ENCODE measurements at places on chromosomes 7 and 10.

- no peak overlapping the region for H3K4me3 ChIP-seq
- no peak overlapping the region for H3K27ac ChIP-seq
- no peaks in the 10 kb centered on the region for H3K27me3 ChIP-seq
- H3K4me1 ChIP-seq = peaks cover 16% of the 10 kb centered on the region
- DNase-seq = no peak
Observed at GRCh38 chr10:31908157-31908556, 20.5 kb downstream of the ARHGAP12 start.

GRCh38 chr7:142864980-142865747, 10.3 kb downstream of the EPHB6 start:
- H3K4me3 ChIP-seq = no peak overlapping the region
- peaks cover 41% of the 10 kb centered on the region for H3K4me1 ChIP-seq
- no peak for DNase-seq
- H3K27me3 ChIP-seq = no peaks in the 10 kb centered on the region
- no peaks in the 10 kb centered on the region for H3K36me3 ChIP-seq

GRCh38 chr10:1034758-1035157, 9.1 kb upstream of the IDI2 start:
- H3K27me3 ChIP-seq = no peaks in the 10 kb centered on the region
- H3K4me1 ChIP-seq = 0 out of 2 replicates have a peak, but pooled peaks cover 7% of the 10 kb centered on the region
- H3K27ac ChIP-seq = no peak overlapping the region
- no peak for DNase-seq
- H3K4me3 ChIP-seq = no peak overlapping the region

- H3K27ac ChIP-seq = no peak overlapping the region
- H3K36me3 ChIP-seq = peaks cover 5% of the 10 kb centered on the region
- H3K4me1 ChIP-seq = peaks cover 44% of the 10 kb centered on the region
- peaks cover 29% of the 10 kb centered on the region for H3K27me3 ChIP-seq
- H3K4me3 ChIP-seq = no peak overlapping the region
Observed at GRCh38 chr7:49766966-49767365, 6.5 kb upstream of the VWC2 start.

DNA sequence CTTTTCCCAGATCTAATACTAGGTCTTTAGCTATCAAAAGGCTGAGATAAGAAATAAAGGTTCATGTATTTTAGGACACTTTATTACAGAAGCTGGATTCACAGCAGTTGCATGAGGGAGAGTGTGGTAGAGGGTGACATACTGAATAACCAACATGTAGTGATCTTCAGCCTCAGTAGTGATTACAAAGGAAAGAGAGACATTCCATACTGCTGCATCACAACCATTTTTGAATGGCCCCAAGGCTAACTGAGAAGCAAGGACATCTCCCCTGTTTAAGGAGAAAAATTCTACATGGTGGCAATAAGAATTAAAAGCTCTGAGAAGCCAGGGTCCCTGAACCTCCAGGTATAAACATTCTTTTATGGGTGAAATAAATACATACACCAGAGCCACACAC, 35.3 kb downstream of the COG5 start:
- no peaks in the 10 kb centered on the region for H3K27me3 ChIP-seq
- no peak overlapping the region for H3K27ac ChIP-seq
- peaks cover 19% of the 10 kb centered on the region for H3K4me1 ChIP-seq
- H3K4me3 ChIP-seq = no peak overlapping the region

- peaks cover 5% of the 10 kb centered on the region for H3K36me3 ChIP-seq
- H3K4me3 ChIP-seq = peak overlapping the region; percentile 68
- peaks cover 36% of the 10 kb centered on the region for H3K27me3 ChIP-seq
- no peak overlapping the region for H3K27ac ChIP-seq
- 0 out of 2 replicates have a peak, but pooled peaks cover 2% of the 10 kb centered on the region for H3K4me1 ChIP-seq
- peak; percentile 60 for DNase-seq
Observed at GRCh38 chr10:75294866-75295701, 59.3 kb upstream of the COMTD1 start.

GRCh38 chr7:123655614-123656013, at the start of gene LMOD2:
Gene LMOD2, plus strand, starts transcription at chr7:123655866. Its CDS starts 98 bp downstream, at chr7:123655964.
- no peak within 1 kb of the TSS for H3K27ac ChIP-seq
- H3K4me1 ChIP-seq = peaks cover 7% of the 10 kb centered on the region
- DNase-seq = no peak
- H3K4me3 ChIP-seq = no peak within 1 kb of the TSS
- no peaks in the 10 kb centered on the region for H3K27me3 ChIP-seq
- no peaks in the 10 kb centered on the region for H3K36me3 ChIP-seq

GRCh38 chr10:18005781-18006456, 54.2 kb downstream of the SLC39A12 start:
- H3K27me3 ChIP-seq = peaks cover 6% of the 10 kb centered on the region
- no peak for DNase-seq

GRCh38 chr7:82690929-82691328, 247.4 kb upstream of the CACNA2D1 start:
- peak; percentile 25 for DNase-seq
- H3K4me3 ChIP-seq = no peak overlapping the region
- H3K27me3 ChIP-seq = no peaks in the 10 kb centered on the region

- no peak for DNase-seq
- H3K36me3 ChIP-seq = no peaks in the 10 kb centered on the region
- no peaks in the 10 kb centered on the region for H3K27me3 ChIP-seq
- no peak overlapping the region for H3K4me3 ChIP-seq
- no peak overlapping the region for H3K27ac ChIP-seq
Observed at GRCh38 chr7:47147213-47147631, 434.7 kb downstream of the TNS3 start.

GRCh38 chr7:100957832-100958421, 8.6 kb downstream of the MUC3A start:
- peaks cover 3% of the 10 kb centered on the region for H3K27me3 ChIP-seq
- H3K27ac ChIP-seq = no peak overlapping the region
- DNase-seq = no peak
- H3K4me3 ChIP-seq = no peak overlapping the region
- no peaks in the 10 kb centered on the region for H3K36me3 ChIP-seq
- H3K4me1 ChIP-seq = no peaks in the 10 kb centered on the region

GRCh38 chr7:74708569-74709275, 51.2 kb downstream of the GTF2I start:
- no peak overlapping the region for H3K4me3 ChIP-seq
- no peaks in the 10 kb centered on the region for H3K4me1 ChIP-seq
- no peaks in the 10 kb centered on the region for H3K27me3 ChIP-seq
- H3K27ac ChIP-seq = peak overlapping the region; percentile 67
- peaks cover 89% of the 10 kb centered on the region for H3K36me3 ChIP-seq

DNA sequence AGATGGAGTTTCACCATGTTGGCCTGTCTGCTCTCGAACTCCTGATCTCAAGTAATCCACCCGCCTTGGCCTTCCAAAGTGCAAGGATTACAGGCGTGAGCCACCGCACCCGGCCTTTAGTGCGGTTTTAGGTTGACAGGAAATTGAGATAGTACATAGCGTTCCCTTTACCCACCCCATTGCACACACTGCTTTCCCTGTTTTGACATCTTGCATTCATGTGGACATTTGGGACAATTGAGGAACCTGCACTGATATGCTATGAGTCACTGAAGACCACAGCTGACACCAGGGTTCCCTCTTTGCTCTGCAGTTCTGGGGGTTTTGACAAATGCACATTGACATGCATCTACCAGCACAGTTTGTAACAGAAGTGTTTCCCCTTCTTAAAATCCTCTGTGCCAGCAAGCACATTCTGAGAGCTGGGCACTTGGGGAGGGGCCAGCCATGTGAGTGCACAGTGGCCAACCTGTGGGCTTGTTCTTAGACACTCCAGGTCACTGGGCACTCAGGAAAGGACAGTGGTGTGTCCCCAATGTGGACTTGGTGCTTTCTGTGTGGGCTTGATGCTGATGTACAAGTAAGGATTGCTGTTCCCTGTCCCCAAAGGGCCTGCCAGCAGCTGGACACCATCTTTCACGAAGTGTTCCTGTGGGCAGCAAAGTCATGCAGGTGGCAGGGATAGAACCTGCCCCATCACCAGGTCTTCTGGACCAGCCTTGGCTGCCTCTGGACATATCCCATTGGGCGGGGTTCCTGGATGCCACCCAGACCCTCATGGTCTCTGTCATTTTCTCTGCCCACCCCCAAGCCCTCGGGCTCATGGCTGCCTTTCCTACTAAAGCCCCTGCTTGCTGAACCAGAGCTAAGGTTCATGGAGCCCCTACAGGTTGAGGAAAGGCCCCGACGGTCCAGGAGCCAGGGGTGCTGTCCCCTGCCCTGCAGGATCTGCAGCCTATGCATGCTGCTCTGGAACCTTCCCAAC, 579.8 kb downstream of the GLRX3 start:
- H3K36me3 ChIP-seq = peaks cover 66% of the 10 kb centered on the region
- peaks cover 11% of the 10 kb centered on the region for H3K27me3 ChIP-seq
- H3K4me3 ChIP-seq = no peak overlapping the region
- DNase-seq = no peak
- H3K4me1 ChIP-seq = no peaks in the 10 kb centered on the region

DNA sequence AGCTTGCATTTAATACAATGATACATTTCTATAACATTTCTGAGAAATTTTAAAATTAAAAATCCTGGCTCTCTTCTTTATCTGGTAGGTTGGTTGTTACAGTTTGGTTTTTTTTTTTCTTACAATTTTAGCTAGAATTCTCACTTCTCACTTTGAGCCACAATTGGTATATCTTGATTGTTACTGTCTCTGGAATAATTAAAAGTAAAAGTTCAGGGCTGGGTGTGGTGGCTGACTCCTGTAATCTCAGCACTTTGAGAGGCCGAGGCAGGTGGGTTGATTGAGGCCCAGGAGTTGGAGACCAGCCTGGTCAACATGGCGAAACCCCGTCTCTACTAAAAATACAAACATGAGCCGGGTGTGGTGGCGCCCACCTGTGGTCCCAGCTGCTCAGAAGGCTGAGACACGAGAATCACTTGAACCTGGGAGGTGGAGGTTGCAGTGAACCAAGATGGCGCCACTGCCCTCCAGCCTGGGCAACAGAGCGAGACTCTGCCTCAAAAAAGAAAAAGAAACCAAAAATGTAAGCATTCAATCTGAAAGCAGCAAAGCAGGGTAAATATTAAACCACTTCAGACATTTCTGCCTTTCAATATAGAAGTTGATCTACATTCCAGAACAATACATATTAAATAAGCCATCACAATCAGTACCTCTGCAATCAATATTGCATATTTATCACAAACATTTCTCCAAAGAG, 88.6 kb upstream of the PFKP start:
- no peaks in the 10 kb centered on the region for H3K36me3 ChIP-seq
- H3K27me3 ChIP-seq = no peaks in the 10 kb centered on the region
- H3K4me1 ChIP-seq = peaks cover 18% of the 10 kb centered on the region
- H3K27ac ChIP-seq = no peak overlapping the region

DNA sequence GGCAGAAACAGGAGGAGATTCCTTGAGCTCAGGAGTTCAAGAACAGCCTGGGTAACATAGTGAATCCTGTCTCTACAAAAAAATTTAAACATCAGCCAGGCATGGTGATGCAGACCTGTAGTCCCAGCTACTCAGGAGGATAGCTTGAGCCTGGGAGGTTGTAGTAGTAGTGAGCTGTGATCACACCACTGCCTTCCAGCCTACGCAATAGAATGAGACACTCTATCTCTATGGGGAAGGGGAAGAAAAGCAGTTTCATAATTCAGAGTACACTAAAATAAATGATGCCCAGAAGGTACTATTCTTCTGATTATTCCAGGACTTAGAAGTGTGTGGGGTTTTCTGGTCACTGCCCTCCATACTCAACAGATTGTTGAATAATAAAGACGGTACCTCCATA, 177.3 kb downstream of the KMT2E start:
- no peak overlapping the region for H3K27ac ChIP-seq
- H3K4me3 ChIP-seq = no peak overlapping the region
- DNase-seq = no peak
- H3K36me3 ChIP-seq = no peaks in the 10 kb centered on the region

- H3K36me3 ChIP-seq = peaks cover 9% of the 10 kb centered on the region
- DNase-seq = no peak
- H3K4me1 ChIP-seq = peaks cover 72% of the 10 kb centered on the region
- H3K4me3 ChIP-seq = no peak overlapping the region
- no peaks in the 10 kb centered on the region for H3K27me3 ChIP-seq
Observed at GRCh38 chr7:105839266-105839665, 37.1 kb downstream of the ATXN7L1 start.

GRCh38 chr10:77334501-77334900, 303.1 kb downstream of the KCNMA1 start:
- H3K27ac ChIP-seq = no peak overlapping the region
- DNase-seq = no peak
- no peaks in the 10 kb centered on the region for H3K4me1 ChIP-seq
- H3K36me3 ChIP-seq = peaks cover 1% of the 10 kb centered on the region

DNA sequence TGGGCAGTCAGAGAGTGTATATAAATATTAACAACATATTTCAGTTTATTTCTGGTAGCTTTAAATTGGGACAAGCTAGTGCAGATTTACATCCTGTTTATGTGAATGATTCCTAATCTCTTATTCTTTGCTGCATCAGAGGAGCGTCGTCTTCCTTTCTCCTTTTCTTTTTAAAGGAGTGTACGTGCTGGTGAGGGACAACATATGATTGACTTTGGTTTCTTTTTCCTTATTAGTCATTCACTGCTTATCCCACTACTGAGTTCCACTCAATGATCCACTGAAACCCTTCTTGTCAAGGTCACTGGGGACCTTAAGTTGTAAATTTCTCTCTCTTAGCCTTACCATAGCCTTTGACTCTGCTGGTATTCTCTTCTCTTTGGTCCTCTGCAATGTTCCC, 116.3 kb downstream of the EXOC4 start:
- H3K4me3 ChIP-seq = no peak overlapping the region
- no peak overlapping the region for H3K27ac ChIP-seq
- H3K27me3 ChIP-seq = no peaks in the 10 kb centered on the region
- no peak for DNase-seq
- H3K4me1 ChIP-seq = peaks cover 29% of the 10 kb centered on the region

GRCh38 chr10:64996886-64997285, 1475.7 kb downstream of the REEP3 start:
- H3K4me1 ChIP-seq = no peaks in the 10 kb centered on the region
- H3K4me3 ChIP-seq = no peak overlapping the region
- no peak for DNase-seq
- H3K27ac ChIP-seq = no peak overlapping the region
- H3K36me3 ChIP-seq = no peaks in the 10 kb centered on the region
- no peaks in the 10 kb centered on the region for H3K27me3 ChIP-seq

Measured in WTC11 (cell line).